Activated CD4-positive, alpha-beta memory T cell treated with anti-CD3 and anti-CD28 coated beads for 36 hours (primary cell): ENCODE measurements at places on chromosomes 1 and 21. TPM values are rescaled to one million over a fixed set of nuclear protein-coding genes. Genes with fewer than 3 reads are reported as not detected.

DNA sequence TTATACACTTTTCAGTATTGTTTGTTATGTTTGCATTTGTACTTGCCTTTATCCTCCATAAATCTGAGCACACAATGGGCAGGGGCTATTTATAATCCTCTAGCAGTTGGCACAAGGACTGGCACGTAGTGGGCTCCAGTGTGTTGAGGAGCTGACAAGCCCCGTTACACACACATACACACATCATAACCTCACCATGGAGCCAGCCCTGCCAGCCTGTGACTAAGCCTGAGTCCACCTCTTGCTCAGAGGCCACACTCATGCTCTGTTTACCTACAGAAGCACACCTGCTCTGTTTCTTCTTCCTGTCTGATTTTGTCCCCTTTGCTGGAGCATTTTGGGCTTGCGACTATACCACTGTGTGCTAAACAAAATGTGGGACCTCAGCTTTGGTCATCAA lies 64.5 kb upstream of the SPATA6 start:
- H3K36me3 ChIP-seq: no peaks in the 10 kb centered on the region
- no peak overlapping the region for H3K4me3 ChIP-seq
- H3K27ac ChIP-seq: no peak overlapping the region
- peaks cover 5% of the 10 kb centered on the region for H3K27me3 ChIP-seq

GRCh38 chr1:55695151-55695550 lies 480.0 kb upstream of the USP24 start:
- peaks cover 1% of the 10 kb centered on the region for H3K27me3 ChIP-seq
- no peak overlapping the region for H3K4me3 ChIP-seq
- H3K4me1 ChIP-seq: no peaks in the 10 kb centered on the region
- DNase-seq: no peak
- H3K27ac ChIP-seq: no peak overlapping the region

DNA sequence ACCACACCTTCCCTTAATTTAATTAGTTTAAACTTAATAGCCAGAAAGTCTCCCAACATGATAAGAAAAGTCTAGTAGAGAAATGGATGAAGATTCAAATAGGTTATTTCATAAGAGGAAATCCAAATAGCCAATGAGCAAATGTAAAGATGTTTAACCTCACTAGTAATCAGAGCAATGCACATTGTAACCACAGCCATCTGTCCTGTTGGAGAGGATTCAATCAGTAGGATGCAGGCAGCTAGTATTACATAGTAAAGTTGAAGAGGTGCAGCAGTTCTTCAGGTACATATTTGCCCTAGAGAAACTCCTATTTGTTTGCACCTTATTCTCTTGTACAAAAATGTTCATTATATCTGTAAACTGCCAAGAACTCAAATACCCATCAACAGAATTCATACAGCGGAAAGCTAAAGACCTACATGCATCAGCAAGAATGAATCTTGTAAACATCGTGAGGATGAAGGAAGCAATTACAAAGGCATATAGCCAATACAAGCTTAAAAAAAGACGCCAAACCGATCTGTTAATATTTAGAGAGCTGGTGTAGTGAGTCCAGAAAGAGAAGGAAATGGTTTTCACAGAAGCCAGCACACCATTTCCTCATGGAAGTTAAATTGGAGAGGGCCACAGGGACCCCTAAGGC lies 27.9 kb downstream of the DIP2A start:
- no peaks in the 10 kb centered on the region for H3K27me3 ChIP-seq
- no peak overlapping the region for H3K27ac ChIP-seq
- H3K4me3 ChIP-seq: no peak overlapping the region
- H3K4me1 ChIP-seq: peaks cover 16% of the 10 kb centered on the region

GRCh38 chr1:197521118-197521739 lies 253.2 kb downstream of the CRB1 start:
- H3K4me1 ChIP-seq: peaks cover 6% of the 10 kb centered on the region
- no peak overlapping the region for H3K27ac ChIP-seq
- no peak overlapping the region for H3K4me3 ChIP-seq
- no peak for DNase-seq
- H3K36me3 ChIP-seq: peaks cover 1% of the 10 kb centered on the region
- H3K27me3 ChIP-seq: no peaks in the 10 kb centered on the region

DNA sequence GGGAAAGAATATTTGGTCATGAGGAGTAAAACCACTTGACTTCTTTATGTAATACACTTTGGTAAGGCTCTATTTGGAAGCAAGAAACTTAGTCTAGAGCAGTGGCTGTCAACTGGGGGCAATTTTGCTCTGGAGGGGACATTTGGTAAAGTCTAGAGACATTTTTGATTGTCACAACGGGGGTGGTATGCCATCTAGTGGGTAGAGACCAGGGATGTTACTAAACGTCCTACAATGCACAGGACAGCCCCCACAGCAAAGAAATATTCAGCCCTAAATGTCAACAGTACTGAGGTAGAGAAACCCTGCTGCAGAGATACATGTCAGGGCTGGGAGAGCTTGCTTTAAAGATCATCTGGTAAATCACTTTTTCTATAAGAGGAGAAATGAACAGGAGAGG lies 13.5 kb downstream of the FUCA1 start:
- H3K4me3 ChIP-seq: no peak overlapping the region
- H3K27me3 ChIP-seq: no peaks in the 10 kb centered on the region
- peaks cover 10% of the 10 kb centered on the region for H3K36me3 ChIP-seq
- H3K27ac ChIP-seq: no peak overlapping the region
- DNase-seq: no peak

Gene IL19
- 0.21 TPM for total RNA-seq
